ENCODE measurements at places on chromosomes 12 and 14.

DNA sequence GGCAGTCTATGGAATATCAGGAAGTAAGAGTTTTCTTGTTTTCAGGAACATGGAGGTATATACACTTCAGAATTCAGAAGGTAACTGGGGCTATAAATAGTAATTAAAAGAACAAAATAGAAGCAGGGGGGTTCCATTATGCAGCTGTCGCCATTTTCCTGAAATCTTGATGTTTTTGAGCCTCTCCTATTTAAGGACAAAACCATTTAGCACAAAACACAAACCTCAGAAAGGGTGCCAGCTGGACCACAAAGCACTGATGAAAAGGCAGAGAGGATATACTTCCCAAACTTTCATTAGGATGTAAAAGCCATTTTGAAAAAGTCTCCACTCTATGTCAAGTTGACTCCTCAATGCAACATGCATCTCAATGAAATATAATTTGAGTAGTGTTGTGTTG, 54.2 kb upstream of the OR5AU1 start:
- DNase-seq, result no peak
- peaks cover 90% of the 10 kb centered on the region for H3K36me3 ChIP-seq
- H3K4me3 ChIP-seq, result no peak overlapping the region
- no peaks in the 10 kb centered on the region for H3K27me3 ChIP-seq
- peaks cover 4% of the 10 kb centered on the region for H3K4me1 ChIP-seq
- no peak overlapping the region for H3K27ac ChIP-seq

- H3K4me3 ChIP-seq, result no peak overlapping the region
- H3K36me3 ChIP-seq, result no peaks in the 10 kb centered on the region
- no peaks in the 10 kb centered on the region for H3K27me3 ChIP-seq
- H3K27ac ChIP-seq, result no peak overlapping the region
- peaks cover 36% of the 10 kb centered on the region for H3K4me1 ChIP-seq
- DNase-seq, result no peak
Observed at GRCh38 chr14:68623826-68624225, 169.0 kb downstream of the ZFP36L1 start.

GRCh38 chr14:42719391-42719790, 1112.7 kb downstream of the LRFN5 start:
- no peak overlapping the region for H3K4me3 ChIP-seq
- no peak for DNase-seq

DNA sequence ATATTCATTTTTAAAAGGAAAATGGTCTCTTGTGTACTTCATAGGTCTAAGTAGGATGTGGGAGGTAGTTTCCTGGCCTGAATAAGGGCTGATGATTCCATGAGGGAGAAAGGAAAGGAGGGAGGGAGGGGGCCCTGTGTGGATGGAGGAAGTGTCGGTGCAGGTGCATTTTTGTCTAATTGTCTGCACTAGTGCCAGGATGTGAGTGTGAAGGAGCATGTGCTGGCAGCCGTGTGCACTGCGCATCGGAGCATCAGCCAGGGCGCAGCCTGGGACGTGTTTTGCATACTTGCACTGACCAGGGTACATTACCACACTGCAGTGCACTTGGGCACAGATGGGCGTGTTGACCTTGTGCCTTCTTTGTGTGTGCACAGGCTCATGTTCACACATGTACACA, 29.2 kb downstream of the SMUG1 start:
- peaks cover 14% of the 10 kb centered on the region for H3K4me1 ChIP-seq
- H3K27ac ChIP-seq, result no peak overlapping the region
- no peaks in the 10 kb centered on the region for H3K36me3 ChIP-seq

Measured in psoas muscle (tissue), 8 donors.